ENCODE measurements at places on chromosomes 4 and X. TPM values are rescaled to one million over a fixed set of nuclear protein-coding genes. Genes with fewer than 3 reads are reported as not detected.

DNA sequence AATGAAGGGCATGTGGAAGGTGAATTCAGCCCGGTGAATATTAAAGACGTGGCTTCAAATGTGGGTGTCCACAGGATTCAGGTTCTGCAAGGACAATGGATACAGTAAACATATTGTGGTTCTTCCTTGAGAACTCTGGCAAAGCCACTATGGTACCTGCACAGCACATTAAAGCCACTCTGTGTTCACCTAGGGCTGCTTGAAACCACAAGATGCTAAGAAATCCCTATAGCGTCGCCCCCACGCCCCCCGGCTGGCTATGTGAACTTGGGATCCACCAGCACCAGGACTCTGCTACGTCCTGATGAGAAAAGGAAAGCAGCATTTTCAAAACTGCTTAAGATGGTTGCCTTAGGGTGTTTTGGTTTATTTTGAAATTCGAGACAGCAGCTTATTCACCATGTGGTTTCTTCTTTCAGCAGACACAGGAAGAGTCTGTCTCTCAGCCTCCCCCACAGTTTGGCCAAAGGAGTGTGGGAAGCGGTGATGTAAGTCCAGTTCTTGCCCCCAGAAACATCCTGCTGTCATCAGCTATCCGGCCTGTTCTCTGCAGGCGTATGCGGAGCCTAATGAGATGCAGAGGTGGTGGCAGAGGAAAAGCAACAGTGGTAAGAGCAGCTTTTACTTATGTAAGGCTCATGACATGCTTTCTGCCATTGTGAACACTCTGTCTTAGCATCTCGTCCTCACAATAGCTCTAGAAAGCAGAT lies 111.5 kb downstream of the AFAP1 start:
- peak overlapping the region; percentile 28 for H3K27ac ChIP-seq
- DNase-seq, result no peak
- peaks cover 31% of the 10 kb centered on the region for H3K36me3 ChIP-seq
- H3K4me1 ChIP-seq, result peaks cover 54% of the 10 kb centered on the region
- no peak overlapping the region for H3K4me3 ChIP-seq

Gene MAD2L1
- 81.2 TPM for total RNA-seq

DNA sequence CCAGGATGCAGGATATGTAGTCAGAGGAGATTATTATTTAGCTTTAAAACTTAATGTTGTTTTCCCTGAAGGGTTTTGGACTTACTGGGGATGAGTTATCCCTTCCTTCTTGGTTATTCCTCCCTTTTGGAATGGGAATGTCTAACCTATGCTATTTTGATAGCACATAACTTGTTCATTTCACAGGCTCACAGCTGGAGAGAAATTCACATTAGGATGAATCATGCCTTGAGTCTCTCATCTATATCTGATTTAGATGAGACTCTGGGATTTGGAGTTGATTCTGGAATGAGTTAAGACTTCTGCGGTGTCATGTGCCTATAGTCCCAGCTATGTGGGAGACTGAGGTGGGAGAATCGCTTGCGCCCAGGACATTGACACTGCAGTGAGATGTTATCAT lies 81.1 kb downstream of the ATP11C start:
- DNase-seq, result no peak
- no peaks in the 10 kb centered on the region for H3K36me3 ChIP-seq
- peaks cover 53% of the 10 kb centered on the region for H3K4me1 ChIP-seq
- H3K27me3 ChIP-seq, result no peaks in the 10 kb centered on the region
- H3K4me3 ChIP-seq, result no peak overlapping the region

- H3K27ac ChIP-seq, result no peak overlapping the region
- no peak overlapping the region for H3K4me3 ChIP-seq
- H3K36me3 ChIP-seq, result no peaks in the 10 kb centered on the region
- no peaks in the 10 kb centered on the region for H3K27me3 ChIP-seq
These were observed 93.2 kb upstream of the PRKX start for GRCh38 chrX:3806630-3807029.

DNA sequence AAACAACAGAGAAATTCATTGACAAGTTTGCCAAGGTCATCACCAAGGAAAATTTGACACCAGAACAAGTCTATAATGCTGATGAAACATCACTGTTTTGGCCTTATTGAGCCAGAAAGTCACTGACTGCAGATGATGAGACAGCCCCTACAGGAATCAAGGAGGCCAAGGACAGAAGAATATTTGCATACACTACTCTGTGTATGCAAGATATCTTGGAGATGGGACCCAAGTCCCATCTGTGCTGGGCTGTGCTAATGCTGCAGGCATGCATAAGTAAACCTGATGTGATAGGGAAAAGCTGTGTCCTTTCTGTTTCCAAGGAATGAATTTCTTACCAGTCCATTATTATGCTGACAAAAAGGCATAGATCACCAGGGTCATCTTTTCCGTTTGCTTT lies 126.8 kb downstream of the PAPSS1 start:
- no peak overlapping the region for H3K4me3 ChIP-seq
- H3K27me3 ChIP-seq, result no peaks in the 10 kb centered on the region
- no peak overlapping the region for H3K27ac ChIP-seq
- no peaks in the 10 kb centered on the region for H3K4me1 ChIP-seq
- no peak for DNase-seq

GRCh38 chrX:107672955-107673378 lies 44.7 kb downstream of the PRPS1 start:
- H3K4me1 ChIP-seq, result peaks cover 33% of the 10 kb centered on the region
- 0 out of 2 replicates have a peak, but pooled peaks cover under 1% of the 10 kb centered on the region for H3K27me3 ChIP-seq
- H3K36me3 ChIP-seq, result no peaks in the 10 kb centered on the region

Gene TBX22
- total RNA-seq, result 1.0 TPM

- no peak overlapping the region for H3K4me3 ChIP-seq
- no peaks in the 10 kb centered on the region for H3K27me3 ChIP-seq
- no peak overlapping the region for H3K27ac ChIP-seq
These were observed 73.8 kb upstream of the DCLK2 start for GRCh38 chr4:150004481-150004880.

GRCh38 chrX:15616531-15616930 lies 15.8 kb upstream of the ACE2 start:
- H3K27ac ChIP-seq, result no peak overlapping the region
- DNase-seq, result no peak
- no peak overlapping the region for H3K4me3 ChIP-seq
- H3K36me3 ChIP-seq, result no peaks in the 10 kb centered on the region
- H3K4me1 ChIP-seq, result no peaks in the 10 kb centered on the region

Gene TKTL2
- total RNA-seq, result not detected

Gene GLRB
- total RNA-seq, result 0.71 TPM

DNA sequence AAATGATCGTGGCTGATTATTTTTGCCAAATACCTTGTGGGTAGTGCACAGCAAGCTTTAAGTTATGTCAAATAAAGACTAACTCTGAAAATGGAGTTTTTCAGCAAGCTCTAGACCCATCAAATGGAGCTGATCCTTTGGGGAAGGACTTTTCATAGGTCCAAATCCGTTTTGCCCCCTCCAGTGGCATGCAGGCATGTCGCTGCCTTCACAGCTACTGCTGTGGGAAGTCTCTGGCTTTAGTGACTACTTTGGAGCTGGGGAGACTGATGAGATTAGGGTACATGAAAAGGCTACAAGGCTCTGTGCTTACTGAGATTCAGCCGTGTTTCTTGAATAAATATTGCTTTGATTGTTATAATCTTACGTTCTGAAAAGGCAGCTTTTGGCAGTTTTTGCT lies 106.6 kb upstream of the HS3ST1 start:
- no peak overlapping the region for H3K27ac ChIP-seq
- H3K4me3 ChIP-seq, result no peak overlapping the region
- H3K4me1 ChIP-seq, result peaks cover 4% of the 10 kb centered on the region
- H3K36me3 ChIP-seq, result peaks cover 43% of the 10 kb centered on the region
- no peak for DNase-seq

GRCh38 chrX:110536816-110537215 lies 178.2 kb downstream of the RTL9 start:
- no peak for DNase-seq
- no peak overlapping the region for H3K27ac ChIP-seq
- H3K4me1 ChIP-seq, result 0 out of 2 replicates have a peak, but pooled peaks cover 2% of the 10 kb centered on the region
- 0 out of 2 replicates have a peak, but pooled peaks cover 5% of the 10 kb centered on the region for H3K36me3 ChIP-seq
- no peak overlapping the region for H3K4me3 ChIP-seq

- H3K4me1 ChIP-seq, result peaks cover 3% of the 10 kb centered on the region
- peaks cover 7% of the 10 kb centered on the region for H3K27me3 ChIP-seq
- no peaks in the 10 kb centered on the region for H3K36me3 ChIP-seq
- H3K27ac ChIP-seq, result no peak overlapping the region
- DNase-seq, result no peak
- H3K4me3 ChIP-seq, result no peak overlapping the region
These were observed 39.3 kb downstream of the HMX1 start for GRCh38 chr4:8832113-8832915.

Gene SPIN4
- 12.4 TPM for total RNA-seq

DNA sequence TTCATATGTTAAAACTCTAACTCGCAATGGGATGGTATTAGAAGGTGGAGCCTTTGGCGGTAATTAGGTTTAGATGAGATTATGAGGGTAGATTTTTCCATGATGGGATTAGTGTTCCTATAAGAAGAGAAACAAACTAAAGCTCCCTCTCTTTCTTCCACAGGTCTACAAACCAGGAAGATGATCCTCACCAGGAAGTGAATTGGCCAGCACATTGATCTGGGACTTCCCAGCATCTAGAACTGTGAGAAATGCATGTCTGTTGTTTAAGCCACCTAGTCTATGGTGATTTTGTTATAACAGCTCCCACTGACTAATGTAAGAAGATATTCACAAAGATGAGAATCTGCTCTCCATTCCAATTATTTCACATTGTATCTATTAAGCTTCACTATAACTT lies 2266.9 kb downstream of the PCDH7 start:
- H3K36me3 ChIP-seq, result no peaks in the 10 kb centered on the region
- no peak overlapping the region for H3K27ac ChIP-seq
- no peaks in the 10 kb centered on the region for H3K27me3 ChIP-seq
- no peak for DNase-seq
- H3K4me1 ChIP-seq, result no peaks in the 10 kb centered on the region

Gene IL3RA
- not detected for total RNA-seq

Gene PWWP3B
- total RNA-seq, result 0.52 TPM

DNA sequence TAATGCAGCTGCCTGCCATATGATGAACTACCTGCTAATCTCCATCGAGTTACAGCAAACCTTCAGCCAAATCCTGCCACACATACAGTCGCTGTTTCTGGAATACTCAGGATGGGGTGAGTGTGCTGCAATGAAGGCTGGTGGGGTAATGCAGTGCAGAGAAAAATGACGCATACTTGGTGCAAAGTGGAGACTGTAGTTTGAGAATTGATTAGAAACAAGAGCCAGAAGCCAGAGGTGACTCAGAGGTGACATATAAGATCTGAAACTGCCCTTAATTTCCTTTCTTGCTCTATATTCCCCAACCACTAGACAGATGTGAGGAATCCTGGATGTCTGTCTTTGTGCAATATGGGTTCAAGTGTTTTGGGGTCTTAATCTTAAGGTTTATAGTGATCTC lies 22.0 kb downstream of the C4orf54 start:
- H3K27ac ChIP-seq, result no peak overlapping the region
- no peaks in the 10 kb centered on the region for H3K36me3 ChIP-seq
- H3K4me1 ChIP-seq, result peaks cover 28% of the 10 kb centered on the region
- no peak overlapping the region for H3K4me3 ChIP-seq

DNA sequence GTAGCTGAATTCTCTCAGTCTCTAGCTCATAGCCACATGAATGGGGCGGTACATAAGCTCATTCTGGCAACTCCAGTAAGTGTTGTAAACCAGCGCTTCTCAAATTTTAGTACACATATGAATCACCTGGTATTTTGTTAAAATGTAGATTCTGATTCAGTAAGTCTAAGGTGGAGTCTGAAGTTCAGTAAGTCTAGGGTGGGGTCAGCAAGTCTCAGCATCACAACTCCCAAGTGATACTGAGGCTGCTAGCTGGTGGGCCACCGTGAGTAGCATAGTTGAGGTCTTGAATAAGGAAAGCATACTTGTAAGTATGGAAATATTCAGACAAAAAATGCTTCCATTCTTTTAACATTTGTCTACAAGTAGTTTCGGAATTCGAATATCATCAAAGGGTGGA lies 36.1 kb upstream of the INPP4B start:
- DNase-seq, result no peak
- H3K36me3 ChIP-seq, result no peaks in the 10 kb centered on the region
- no peak overlapping the region for H3K27ac ChIP-seq

GRCh38 chr4:159145318-159145991 lies 42.6 kb downstream of the RAPGEF2 start:
- peak overlapping the region; percentile 82 for H3K27ac ChIP-seq
- H3K36me3 ChIP-seq, result no peaks in the 10 kb centered on the region
- no peak for DNase-seq

DNA sequence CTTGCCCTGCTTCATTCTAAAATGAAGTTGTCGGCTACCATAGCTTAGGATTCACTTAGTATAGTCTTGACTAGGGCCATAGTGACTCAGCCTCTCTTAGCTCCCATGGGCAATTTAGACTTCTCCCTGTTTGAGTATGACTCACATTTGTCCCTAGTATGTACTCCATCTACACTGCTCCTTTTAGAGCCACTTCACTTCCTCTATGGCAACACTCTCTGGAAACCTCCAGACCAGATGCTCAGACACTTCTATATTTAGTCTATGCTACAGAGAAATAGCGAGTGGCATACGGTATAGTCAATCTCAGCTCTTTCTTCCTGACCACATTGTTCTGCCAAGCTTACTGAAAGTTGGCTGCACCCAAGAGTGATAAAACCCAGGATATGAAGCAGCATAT lies 11.2 kb downstream of the MEPE start:
- DNase-seq, result no peak
- H3K4me1 ChIP-seq, result peaks cover 11% of the 10 kb centered on the region
- no peak overlapping the region for H3K4me3 ChIP-seq
- H3K36me3 ChIP-seq, result no peaks in the 10 kb centered on the region

Gene CA5B
- total RNA-seq, result 9.0 TPM

DNA sequence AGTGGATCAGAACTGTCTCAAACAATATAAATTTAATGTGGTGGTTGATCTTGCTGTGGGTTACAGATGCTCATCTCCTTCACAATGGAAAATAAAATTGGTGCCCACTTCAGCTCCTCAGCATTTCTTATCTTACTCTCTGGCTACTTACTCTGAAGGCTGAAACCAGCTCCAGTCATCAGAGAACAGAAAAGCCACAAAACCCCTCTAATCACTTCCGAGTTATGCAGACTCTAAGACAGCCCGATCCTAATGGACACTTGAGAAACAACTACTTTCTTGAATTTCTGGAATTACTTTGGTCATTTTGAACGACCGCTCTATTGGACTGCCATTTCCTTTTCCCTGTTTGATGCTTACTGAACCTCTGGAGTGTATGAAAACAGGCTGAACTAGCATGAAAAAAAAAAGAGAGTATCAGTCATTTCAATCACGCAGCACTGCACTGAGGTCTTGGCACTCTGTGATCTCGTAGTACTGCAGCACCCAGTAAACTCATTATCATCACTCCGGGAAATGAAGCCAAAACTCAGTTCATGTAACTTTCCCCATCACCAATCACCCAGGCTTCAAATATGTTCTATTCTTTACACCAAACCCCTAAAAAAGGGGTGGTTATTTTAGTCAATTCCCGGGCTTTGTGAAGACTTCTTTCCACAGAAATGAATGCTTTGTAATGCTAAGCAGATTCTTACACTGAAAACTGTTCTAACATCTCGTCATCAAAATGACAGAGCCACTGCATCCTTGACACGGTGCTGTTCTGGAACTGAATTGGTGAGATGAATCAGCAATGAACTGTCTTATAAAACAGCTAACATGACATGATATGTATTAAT lies 54.5 kb downstream of the TSPAN5 start:
- H3K27ac ChIP-seq, result peak overlapping the region; percentile 56
- H3K4me1 ChIP-seq, result peaks cover 67% of the 10 kb centered on the region
- H3K27me3 ChIP-seq, result peaks cover 5% of the 10 kb centered on the region
- no peak for DNase-seq
- H3K36me3 ChIP-seq, result peaks cover 28% of the 10 kb centered on the region
- H3K4me3 ChIP-seq, result no peak overlapping the region

Gene GAGE12J
- not detected for total RNA-seq

Gene AFM
- total RNA-seq, result not detected

Gene HS6ST2
- total RNA-seq, result 7.3 TPM

Data from WTC11 (cell line).